Midbrain (tissue), 1 donor: ENCODE measurements at places on chromosomes 1 and 21.

DNA sequence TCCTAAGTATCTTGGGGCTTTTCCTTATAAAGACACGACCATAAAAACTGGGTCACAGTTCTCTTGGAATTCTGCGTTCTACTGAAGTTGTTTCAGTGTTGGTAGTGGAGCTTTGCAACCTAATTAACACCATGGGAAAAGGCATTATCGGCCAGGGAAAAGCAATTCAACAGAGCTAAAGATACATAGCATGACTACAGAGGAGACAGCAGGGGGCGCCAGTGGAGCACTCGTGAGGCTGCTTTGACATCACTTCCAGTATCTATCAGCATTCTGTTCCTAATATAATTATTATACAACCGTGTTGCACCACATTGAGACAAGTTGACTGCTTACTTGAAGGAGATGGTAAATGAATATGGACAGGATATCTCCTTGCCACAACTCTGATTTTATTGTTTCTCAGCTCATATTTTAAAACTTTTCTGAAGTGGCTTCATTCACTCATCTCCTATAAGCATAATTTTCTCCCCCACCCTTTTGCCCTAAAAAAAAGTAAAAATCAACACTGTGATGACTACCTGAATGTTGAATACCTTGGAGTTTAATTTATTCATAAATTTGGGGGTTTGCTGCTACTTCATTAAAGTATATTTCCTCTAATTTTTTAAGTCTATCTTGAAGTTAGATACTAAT is 39.4 kb downstream of the ZP4 start:
- peak; percentile 49 for DNase-seq

DNA sequence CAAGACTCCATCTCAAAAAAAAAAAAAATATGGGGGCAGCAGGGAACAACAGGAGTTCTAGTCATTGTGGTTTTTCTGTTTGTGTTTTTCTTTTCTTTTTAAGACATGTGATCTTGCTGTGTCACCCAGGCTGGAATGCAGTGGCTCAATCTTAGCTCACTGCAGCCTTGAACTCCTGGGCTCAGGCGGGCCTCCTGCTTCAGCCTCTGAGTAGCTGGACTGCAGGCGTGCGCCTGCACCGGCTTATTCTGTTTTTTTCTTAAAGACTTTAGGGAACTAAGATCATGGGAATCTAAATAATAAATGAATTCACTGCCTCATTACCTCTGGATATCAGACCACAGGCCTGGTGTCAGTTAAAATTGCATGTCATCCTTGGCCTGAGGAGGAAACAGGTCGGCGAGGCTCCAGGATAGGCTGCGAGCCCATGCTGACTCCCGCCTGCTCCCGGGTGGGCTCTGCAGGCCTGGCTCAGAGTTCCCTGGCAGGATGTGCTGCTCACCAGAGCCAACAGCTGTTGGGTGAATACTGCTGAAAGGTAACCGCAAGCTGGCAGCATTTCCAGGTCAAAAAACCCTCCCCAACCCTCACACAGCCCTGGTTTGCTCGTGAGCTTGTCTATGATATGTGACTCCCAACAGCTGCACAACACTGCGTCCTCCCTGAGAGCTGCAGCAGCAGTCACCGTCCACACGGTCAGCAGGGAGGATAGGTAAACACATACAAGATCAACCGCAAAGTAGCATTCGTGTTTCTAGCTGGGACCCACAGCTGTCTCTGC is 58.1 kb downstream of the SCCPDH start:
- DNase-seq, result no peak

DNA sequence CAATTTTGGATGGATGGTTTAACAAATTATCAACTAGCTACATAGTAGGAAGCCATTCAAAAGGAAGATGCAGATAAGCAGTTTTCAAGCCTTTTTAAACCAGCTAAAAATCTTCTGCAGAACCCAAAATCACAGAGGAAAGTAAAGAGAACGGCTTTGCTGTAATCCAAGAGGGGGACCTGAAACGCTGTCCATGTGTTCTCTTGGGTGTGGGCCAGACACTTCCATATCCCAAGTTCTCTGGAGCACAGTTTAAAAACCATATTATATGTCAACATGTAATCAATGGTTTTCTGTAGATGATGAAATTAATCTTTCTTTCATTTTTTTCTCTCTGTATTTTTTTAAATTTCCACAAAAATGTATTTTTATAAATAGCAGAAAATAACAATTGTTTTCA is 90.5 kb downstream of the SELENOF start:
- DNase-seq, result no peak

DNA sequence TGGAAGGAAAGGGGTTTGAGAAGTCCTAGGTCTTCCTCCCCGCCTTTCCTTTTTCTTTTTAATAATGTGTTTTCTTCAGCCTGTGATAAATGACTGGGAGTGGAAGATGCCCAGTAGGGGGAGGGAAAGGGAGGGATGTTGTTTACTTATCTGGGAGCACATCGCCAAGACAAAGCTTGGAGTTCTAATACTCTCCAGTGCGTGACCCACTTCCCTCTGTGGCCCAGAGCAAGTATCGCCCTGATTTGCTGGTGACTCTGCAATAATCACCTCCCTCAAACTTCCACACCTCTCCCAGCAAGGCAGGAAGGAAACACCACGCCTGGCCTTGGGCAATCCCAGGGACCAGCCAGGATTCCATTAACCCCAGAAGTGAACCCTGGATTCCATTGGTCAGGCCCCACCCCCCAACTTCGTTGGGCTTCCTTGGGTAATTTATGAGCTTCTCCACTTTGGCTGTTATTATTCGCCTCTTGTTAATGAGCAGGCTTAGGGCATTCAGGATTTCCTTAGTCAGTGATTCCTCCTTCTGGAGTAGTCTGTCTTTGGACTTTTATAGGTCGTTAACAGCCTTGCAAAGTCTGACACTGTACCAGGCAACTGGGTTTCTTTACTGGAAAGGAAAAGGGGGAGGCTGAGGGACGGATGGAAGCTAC is 24.3 kb upstream of the GRHL3 start:
- no peak for DNase-seq

GRCh38 chr1:98053471-98054366 is 132.9 kb upstream of the DPYD start:
- DNase-seq, result peak; percentile 63

DNA sequence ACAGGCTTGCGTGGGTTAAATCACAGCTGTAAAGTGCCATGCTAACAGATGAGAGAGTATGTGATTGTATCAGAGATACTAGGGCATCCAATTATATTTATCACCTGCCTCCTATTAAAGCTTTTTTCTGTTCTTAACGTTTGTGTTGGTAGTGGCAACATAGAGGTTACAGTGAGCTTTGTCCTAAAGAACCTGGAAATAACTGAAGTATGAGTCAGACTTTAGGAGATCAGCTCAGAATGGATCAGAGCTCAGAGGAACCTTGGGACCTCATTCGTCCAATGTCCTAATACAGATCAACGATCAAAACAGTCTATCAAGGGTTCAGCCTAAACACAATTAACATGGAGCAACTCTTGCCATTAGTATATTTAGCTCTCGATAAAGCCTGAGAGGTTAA is 81.0 kb downstream of the RGS7 start:
- DNase-seq, result no peak
